ENCODE measurements at places on chromosomes 7 and 10.
A peak's percentile ranks its signal among the peaks of the same experiment; 100 is the strongest.

GRCh38 chr7:9124320-9124719 is 690.9 kb downstream of the NXPH1 start:
- no peak for DNase-seq

GRCh38 chr10:96622013-96622787 is 35.4 kb upstream of the TM9SF3 start:
- no peak for DNase-seq

DNA sequence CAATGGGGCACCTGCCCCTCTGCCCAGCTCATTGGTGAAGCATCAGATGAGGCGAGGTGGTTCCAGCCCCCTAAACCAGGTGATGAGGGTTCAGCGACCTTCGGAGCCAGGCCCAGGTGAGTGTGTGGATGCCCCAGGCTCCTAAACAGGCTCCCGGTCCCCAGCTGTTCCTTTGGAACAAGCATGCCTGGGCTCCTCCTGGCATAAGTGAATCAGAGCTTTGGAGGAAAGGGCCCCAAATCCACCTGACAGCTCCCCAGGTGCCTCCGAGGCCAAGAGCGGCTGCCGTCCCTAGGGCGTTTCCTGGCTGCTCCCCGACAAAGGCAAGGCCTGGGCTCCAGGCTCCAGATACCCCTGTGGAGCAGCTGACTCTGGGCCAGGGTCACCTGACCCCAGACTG is 61.3 kb downstream of the YKT6 start:
- no peak for DNase-seq

DNA sequence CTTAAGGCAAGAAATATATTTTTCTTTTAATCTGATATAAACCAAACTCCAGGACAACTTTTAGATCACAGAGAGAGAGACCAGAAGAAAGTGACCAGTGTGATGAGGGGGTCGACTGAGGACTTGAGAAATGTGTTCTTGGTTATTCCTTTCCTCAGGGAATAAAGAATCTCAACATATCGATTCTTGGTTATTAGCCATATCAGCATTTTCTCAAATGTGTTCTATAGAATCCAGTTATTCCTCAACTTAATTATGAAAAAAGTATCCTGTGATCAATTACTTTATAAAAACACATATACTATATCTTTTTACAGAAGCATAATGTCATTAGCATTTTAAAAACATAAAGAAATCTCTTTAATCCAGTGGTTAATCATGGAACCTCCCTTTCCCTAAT is 222.1 kb upstream of the FAM3C start:
- DNase-seq, result no peak

GRCh38 chr10:119333146-119333792 is 125.9 kb downstream of the GRK5 start:
- DNase-seq, result peak; percentile 67

DNA sequence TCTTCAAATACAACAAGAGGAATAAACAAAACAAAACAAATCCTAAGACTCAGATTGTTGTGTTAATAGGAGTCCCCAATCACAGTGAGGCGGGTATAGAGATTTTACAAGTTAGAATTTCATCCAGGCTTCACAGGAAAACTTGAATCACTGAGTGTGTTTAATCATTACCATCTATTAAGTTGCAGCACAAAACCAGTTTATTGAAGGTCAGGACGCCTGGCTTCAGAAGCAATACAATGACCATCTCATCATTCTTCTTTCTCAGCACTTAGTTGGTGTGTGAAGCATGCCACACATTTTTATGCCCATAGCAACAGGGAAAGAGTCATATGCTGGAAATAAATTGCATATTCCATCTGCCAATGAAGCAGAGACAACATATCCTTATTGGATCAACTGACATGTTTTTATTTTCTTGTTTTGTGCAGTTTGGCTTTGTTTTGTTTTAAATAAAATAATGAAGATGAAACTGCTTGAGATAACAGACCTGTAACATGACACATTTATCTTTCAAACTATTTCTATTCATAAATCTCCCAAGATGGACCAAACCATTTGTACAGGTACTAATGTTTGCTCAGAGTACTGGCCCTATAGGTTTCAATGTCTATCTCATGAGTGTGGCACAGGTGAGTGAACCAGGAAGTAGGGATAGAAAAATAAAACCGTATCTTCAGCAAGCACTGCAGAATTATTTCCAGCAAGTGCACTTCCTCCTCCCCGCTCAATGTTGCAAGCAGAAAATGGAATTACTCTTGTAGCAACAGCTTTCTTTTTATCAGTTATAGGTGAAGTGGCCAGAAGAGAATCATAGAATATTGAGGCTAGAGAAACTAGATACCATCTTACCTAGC is 40.4 kb downstream of the TAC1 start:
- no peak for DNase-seq

Measured in activated CD4-positive, alpha-beta T cell treated with anti-CD3 and anti-CD28 coated beads, Interleukin-10, Interleukin-2, amounts not matched to agents 100 ng/mL and 50 ng/mL, durations not matched to agents 16 hours and 8 hours (primary cell).